Kidney tubule cell (primary cell): ENCODE measurements at places on chromosomes 2 and 18.

DNA sequence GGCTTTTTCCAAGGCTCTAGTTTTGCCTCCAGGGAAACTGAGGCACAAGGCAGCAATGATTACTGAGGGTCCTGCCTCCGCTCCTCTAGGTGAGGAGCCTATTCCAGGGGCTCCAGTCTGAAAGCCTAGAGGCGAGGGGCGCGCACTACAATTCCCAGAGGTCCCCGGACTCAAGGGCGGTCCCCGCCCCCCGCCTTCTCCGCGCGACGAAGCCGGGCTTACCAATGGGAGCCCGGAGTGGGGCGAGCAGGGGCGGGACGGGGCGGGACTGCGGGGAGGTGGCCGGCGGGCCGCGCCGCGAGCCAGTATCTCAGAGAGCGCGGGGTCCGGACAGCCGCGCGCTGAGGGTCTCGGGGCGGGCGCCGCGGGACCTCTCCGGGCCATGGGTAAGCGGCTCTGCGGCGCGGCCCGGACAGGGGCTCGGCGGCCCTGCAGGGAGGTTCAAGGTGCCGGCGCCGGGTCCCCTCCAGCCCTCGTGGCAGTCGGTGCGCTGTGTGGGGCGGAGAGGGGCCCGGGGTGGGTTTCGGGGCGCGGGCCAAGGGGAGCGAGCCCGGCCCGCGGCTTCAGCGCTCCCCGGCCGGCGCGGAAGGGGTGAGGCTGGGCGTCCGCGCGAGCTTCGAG, at the start of gene ARID5A:
Gene ARID5A (plus strand): TSS at position 308 of the 621 bp plus-strand sequence. CDS start 75 bp downstream, at position 383.
- DNase-seq: peak; percentile 87

- DNase-seq: no peak
Measured at GRCh38 chr18:47809420-47809819, 121.0 kb downstream of the SMAD2 start.

GRCh38 chr2:173978447-173978846, 13.3 kb upstream of the SP3 start:
- peak; percentile 83 for DNase-seq

DNA sequence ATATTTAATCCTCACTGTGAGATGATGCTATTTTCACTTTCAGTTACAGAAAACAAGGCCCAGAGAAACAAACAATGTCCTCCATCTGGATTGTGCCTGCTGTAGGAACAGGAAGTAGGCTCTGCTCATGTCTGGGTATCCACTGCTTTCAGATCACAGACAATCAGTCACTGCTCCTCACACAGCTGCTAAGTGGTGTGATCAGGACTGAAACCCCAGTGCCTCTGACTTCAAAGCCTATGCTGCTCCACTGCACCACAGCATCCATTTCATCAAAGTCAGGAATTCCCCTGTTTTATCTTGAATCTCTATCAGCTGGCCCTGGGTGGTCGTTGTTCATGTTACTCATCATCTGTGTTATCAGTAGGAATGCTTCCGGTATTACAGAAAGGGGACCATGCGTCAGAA, 303.8 kb upstream of the TRIB2 start:
- DNase-seq: peak; percentile 28

- peak; percentile 77 for DNase-seq
Measured at GRCh38 chr18:9612215-9612830, 2.0 kb downstream of the PPP4R1 start.

GRCh38 chr2:197805715-197806633, 1.6 kb downstream of the PLCL1 start:
- no peak for DNase-seq

GRCh38 chr2:56449002-56449431, 265.2 kb downstream of the CCDC85A start:
- DNase-seq: peak; percentile 96

GRCh38 chr2:63046961-63047320, 3.7 kb upstream of the OTX1 start:
- DNase-seq: no peak

GRCh38 chr2:20148923-20149702, 75.8 kb downstream of the SDC1 start:
- DNase-seq: peak; percentile 28

DNA sequence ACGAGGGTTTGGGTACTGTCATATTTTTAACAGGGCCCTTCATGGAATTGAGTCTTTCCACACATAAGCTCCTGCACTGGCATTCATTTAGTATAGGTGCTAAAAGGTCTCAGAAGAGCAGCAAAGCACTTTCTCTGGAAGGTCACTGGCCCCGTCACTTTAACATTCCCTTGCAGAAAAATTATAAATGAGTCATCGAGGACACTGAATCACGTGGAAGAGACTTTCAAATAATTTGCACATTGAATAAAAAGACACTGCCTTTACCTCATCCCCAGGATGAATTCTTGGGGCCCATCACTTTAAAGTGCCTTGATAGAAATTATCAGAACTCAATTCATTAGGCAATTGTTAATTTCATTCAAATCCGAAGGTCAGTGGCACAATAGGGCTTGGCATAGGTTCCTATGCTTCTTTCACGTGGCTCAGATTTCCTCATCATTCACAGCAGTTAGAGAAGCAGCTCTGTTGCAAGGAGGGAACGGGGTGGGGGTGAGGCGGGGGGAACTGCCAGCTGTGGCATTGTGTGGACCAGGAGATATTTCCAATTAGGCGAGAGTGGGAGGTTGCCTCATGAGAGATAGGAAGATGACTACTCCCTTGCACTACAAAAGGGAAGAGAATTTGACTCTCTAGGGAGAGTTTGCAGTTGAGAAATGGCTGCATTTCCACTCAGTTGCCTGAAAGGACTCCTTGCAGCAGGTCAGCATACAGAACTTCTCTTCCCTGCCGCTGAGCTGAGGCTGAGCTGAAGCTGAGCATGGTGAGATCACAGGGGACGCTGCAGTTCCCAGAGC, 86.3 kb upstream of the NPAS2 start:
- peak; percentile 51 for DNase-seq

GRCh38 chr18:79595876-79596374, 83.7 kb upstream of the CTDP1 start:
- DNase-seq: no peak

DNA sequence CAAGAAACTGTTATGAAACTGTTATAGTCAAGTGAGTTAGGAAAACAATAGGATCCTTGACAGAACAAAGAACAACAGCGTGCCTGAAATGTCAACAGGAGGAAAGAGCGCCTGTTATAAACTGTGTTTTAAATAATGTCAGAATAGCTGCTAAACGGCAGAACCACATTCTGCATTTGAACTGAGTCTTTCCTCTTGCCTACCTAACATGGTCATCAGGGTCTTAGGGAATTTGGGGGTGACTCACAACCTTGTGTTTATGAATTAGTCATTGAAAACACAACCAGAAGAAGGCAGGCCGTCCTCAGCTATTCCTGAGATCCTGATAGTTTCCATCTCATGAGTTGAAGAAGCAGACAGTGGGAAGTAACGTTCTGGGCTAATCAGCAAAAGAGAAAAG, 222.0 kb upstream of the FN1 start:
- peak; percentile 93 for DNase-seq

- DNase-seq: no peak
Measured at GRCh38 chr2:183522489-183523266, 398.4 kb downstream of the NUP35 start.

GRCh38 chr18:46334868-46335281, 230.7 kb downstream of the HAUS1 start:
- peak; percentile 12 for DNase-seq

- no peak for DNase-seq
Measured at GRCh38 chr2:129483366-129483765, 496.1 kb upstream of the RAB6C start.

DNA sequence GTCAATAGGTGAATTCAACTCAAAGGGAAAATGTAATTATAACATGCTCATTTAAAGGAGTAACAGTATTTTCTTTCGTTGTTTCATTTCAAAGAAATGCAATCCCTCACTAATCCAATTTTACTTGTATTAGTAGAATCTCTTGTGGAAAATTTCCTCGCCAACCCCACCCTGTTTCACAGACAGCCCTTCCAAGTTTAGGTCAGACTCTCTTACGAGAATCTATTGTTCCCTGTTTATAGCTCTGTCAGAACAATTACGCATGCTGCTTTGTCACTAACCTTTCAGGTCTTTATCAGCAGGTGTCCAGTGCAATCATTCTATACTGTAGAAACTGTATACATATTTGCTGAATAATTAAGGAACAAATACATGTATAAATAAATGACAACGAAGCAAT, 657.8 kb upstream of the LINC00305 start:
- no peak for DNase-seq

DNA sequence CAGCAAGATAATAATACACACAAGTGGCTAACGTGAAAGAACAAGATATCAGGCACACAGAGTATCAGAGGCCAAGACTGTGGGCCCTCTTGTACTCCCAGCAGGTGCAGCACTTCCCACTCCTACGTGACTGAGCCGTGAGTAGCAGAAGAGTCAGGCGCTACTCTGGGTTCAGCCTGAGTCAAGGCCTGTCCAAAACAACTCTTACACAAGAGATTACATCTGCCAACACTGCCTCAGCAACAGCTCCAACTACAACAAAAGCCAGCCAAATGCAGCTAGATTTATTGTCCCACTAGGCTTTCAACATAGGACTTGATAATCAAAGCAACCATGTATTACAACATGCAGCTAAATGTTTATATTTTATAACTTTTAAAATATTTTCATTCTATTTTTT, 56.2 kb downstream of the ITSN2 start:
- peak; percentile 17 for DNase-seq

GRCh38 chr2:229297247-229297646, 26.2 kb upstream of the PID1 start:
- DNase-seq: no peak

GRCh38 chr18:58044370-58045241, 580 bp downstream of the NEDD4L start:
- peak; percentile 52 for DNase-seq

DNA sequence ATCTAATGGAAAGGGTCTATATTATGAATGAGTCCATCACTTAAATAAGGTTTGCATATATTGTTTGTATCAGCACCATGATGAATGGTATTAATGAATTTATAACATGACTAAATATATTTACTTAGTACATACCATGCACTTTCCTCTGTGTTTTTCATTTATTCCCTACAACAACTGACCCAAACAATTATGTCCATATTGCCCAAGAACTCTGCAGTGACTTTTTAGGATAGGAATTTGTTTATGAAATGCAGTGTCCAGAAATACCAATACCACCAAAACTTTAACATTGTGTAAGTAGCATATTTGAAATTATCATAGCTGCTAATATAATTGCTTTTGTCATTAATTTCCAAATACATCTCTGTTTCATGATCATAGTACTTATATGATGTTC, 119.7 kb downstream of the WDR7 start:
- DNase-seq: no peak

DNA sequence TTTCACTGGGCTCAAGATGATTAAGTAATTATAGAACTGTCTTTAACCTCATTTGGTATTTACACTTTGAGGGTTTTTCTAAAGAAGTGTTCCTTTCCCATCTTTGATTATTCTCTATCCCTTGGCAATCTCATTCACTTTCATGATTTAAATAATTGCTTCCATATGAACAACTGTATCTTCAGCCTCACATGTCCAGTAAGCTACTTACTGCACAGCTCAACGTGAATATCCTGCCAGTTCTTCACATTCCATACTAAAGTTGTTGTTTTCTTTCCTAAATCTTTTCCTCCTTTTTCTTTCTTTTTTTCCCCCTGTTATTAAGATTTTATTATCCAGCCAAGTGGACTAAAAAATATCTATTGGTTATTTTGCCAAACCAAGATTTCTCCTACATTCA, 37.7 kb downstream of the ZC3H15 start:
- no peak for DNase-seq

DNA sequence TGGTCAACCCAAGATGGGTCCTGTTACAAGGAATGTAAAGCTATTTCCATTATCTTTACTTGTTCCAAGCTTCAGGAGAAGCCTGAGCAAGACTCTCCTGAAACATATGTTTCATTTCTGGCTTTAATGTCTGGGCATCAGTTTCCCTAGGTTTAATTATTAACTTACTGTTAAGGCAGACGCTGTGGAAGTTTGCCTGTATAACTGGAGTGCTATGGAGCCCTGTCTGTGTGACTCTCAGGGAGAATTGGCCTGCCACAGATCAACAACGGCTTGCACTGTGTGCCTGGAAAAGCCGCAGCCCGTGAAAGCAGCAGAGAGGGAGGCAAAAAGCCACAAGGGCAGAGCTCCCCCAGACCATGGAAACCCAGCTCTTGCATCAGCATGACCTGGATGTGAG, 22.1 kb upstream of the LONRF2 start:
- no peak for DNase-seq

GRCh38 chr2:220043990-220044335, 416.5 kb downstream of the SLC4A3 start:
- no peak for DNase-seq

- no peak for DNase-seq
Measured at GRCh38 chr2:120303177-120303576, 42.8 kb upstream of the INHBB start.

DNA sequence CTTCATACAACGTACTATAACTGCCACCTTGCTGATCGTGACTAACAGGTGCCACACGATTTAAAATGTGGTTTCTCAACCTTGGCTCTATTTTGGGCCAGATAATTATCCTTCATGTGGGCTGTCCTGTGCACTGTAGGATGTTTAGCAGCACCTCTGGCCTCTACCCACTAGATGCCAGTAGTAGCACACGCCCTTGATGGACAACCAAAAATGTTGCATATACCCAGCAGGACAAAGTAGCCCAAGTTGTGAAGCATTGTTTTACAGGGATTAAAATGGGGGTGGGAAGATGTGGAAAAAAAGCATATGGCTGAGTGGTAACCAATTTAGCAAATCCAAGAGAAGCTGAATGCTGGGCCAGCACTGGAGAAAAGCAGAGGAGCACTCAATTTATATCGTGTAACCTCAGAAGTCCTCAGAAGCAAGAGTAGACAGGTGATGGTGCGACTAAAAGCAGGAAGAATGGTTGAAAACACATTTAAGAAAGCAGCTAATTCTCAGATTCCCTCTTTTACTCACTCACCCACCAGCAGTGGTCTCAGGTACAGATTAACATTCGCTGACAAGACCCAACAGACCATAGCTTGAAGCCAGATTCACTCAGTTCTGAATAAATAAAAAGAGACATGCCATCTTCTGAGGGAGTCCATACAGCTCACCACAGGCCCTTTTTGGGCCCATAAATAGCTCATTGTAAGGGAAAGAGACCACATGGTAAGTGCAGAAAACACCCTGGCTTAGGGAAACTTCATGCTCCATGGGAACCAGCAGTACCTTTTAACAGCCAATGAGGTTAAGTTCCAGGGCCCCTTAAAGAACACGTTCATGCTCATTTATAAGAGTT, 50.6 kb downstream of the RAPH1 start:
- DNase-seq: peak; percentile 35

GRCh38 chr2:240247241-240247867, 106.9 kb upstream of the OTOS start:
- DNase-seq: no peak

GRCh38 chr2:186918495-186918894, 69.5 kb upstream of the ZSWIM2 start:
- no peak for DNase-seq

DNA sequence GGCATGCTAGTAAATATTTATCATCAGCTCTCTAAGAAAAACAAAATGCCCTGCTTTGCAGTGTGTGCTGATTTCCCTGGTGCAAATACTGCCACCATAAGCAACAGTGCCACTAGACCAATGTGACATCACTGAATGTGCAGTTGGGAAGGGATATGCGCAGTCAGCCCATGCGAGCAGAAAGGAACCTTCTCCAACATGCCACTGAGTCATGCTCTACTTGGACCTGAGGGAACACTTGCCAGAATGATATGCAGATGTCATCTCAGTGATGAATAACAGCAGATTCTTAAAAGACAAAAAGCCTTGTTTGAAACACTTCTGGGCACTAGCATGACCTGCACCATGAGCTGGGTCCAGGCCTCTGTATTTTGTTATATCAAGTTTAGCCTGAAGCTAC, 55.3 kb upstream of the REL start:
- DNase-seq: no peak

- DNase-seq: no peak
Measured at GRCh38 chr2:224011837-224012236, 27.2 kb downstream of the SERPINE2 start.
